AG09319 (cell line): ENCODE measurements at places on chromosomes 16 and 17.

- DNase-seq, result no peak
These were observed 40.6 kb downstream of the STH start for GRCh38 chr17:46039592-46040186.

- no peak for DNase-seq
These were observed 385.0 kb downstream of the CDH11 start for GRCh38 chr16:64736857-64737256.

DNA sequence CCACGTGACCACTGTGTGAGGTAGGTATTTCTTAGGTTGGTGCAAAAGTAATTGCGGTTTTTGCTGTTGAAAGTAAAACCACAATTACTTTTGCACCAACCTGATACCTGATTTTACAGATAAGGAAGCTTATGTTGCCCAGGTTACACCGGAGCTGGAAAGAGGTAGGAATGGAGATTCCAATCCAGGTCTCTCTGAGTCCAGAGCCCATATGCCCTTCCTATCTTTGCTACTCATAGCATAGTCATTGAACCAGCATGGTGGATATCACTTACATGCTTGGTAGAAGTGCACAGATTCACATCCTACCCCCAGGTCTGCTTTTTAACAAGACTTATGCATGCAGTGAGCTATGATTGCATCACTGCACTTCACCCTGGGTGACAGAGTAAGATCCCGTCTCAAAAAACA, 61.8 kb downstream of the ARSG start:
- no peak for DNase-seq

DNA sequence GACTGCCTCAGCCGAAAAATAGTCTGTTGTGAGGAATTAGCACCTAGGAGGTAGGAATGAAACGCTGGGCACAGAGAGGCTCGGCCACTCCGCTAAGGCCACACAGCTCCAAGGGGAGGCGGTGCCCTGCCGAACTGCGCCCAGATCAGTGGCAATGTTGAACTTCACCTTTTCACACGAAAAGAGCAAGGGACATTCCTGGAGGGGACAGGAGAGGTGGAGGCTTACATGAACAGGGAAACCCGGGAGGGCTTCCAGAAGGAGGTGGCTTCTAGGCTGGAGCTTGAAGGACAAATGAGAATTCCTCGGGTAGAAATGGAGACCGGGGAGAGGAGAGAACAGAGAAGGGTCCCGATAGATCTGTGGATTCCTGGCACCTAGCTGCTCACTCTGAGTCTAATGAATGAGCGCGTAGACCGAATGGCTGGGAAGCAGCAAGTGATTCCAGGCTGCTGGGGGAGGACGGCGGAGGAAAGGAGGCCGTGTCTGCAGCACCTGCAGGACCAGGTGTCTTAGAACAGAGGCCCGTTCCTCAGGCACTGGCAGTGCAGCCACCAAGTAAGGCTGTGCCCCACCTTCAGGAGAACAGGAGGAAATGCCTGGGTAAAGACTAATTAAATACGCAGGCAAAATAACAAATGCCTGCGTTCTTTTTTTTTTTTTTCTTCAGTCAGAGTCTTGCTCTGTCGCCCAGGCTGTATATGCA, 722 bp upstream of the SLC38A10 start:
- no peak for DNase-seq

- no peak for DNase-seq
These were observed 45.0 kb upstream of the CLEC19A start for GRCh38 chr16:19240494-19240893.

GRCh38 chr16:62966626-62967025, 930.4 kb upstream of the CDH8 start:
- DNase-seq, result no peak

GRCh38 chr17:55518510-55518909, 7.3 kb upstream of the SMIM36 start:
- no peak for DNase-seq

DNA sequence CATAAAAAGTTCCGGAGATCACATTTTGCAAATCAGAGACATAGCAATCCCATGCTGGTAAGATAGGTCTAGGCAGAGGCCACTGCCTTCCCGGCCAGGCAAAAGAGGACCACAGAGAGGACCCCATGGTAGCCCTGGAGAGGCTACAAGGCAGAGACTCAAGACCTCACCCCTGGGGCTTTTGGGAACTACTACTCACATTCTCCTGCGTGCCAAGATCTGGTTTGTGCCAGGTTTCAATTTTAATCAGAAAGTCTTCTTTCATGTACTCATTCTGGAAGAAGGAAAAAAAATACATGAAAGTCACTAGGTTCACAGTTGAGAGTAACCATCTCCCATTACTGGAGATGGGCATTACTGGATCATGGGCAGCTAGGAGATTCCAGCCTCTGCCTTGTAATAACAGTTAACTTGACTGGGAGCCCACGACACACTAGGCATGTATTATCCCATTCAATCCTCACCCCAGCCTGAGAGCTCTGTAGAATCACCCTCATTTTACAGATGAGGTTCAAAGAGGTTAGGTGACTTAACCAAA, 21.2 kb downstream of the PITPNA start:
- DNase-seq, result no peak

- no peak for DNase-seq
These were observed 16.2 kb downstream of the RDM1 start for GRCh38 chr17:35914354-35914753.

GRCh38 chr16:76106647-76107046, 170.6 kb upstream of the CNTNAP4 start:
- no peak for DNase-seq

DNA sequence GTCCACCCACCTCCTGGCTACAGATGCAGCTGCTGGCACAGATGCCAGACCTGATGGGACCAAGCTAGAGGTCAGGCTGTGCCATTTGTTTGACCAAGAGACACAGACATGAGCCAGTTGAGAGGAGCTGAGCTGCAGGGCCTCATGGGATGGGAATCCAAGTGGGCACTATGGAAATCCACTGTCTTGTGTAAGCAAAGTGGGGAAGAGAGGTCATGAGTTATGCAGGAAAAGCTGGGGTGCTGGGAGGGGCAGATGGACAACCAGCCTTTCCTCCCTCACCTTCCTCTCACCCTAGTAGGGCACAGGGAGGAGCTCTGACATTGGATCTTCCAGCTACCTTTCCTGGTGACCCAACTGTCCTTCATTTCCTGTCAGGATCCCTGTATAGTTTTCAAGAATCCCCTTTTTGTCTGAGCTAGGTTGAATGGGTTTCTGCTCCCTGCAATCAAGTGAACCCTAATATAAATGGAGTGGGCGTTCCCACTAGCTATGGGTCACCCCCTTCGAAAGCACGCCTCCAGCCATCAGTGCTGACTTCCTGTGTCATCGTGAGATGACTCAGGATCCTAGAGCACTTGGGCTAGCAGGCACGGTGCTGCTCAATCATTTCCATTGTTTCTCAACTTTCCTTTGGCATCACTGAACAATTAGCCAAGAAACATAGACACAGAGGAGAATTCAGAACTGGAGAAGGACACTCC, 13.6 kb downstream of the ATPAF2 start:
- no peak for DNase-seq

- no peak for DNase-seq
These were observed 15.2 kb upstream of the DBNDD1 start for GRCh38 chr16:90034504-90034903.

DNA sequence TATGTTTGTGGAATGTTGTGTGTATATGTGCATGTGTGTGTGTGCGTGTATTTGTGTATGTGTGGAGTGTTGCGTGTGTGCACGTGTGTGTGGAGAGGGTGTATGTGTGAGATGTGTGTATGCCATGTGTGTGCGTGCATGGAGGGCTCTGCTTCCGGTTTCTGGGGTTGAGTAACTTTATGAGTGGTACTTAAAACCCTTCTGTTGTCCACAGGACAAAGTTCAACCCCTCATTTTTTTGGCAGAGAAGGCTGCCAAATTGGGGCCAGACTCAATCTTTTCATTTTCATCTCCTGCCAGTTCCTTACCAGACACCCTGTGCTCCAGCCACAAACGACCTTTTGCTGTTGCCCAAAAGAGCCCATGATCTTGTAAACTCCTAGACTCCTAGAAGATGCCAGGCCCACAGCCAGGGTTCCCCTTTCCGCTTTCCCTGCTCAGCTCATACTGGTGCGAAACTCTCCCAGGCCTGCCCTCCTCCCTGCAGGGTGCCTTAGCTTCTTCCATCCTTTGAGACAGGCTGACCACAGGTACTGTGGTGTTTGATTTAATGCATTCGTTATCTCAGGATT, 100.2 kb downstream of the CMIP start:
- no peak for DNase-seq

- no peak for DNase-seq
These were observed 38.1 kb downstream of the MRPS23 start for GRCh38 chr17:57811638-57812280.

DNA sequence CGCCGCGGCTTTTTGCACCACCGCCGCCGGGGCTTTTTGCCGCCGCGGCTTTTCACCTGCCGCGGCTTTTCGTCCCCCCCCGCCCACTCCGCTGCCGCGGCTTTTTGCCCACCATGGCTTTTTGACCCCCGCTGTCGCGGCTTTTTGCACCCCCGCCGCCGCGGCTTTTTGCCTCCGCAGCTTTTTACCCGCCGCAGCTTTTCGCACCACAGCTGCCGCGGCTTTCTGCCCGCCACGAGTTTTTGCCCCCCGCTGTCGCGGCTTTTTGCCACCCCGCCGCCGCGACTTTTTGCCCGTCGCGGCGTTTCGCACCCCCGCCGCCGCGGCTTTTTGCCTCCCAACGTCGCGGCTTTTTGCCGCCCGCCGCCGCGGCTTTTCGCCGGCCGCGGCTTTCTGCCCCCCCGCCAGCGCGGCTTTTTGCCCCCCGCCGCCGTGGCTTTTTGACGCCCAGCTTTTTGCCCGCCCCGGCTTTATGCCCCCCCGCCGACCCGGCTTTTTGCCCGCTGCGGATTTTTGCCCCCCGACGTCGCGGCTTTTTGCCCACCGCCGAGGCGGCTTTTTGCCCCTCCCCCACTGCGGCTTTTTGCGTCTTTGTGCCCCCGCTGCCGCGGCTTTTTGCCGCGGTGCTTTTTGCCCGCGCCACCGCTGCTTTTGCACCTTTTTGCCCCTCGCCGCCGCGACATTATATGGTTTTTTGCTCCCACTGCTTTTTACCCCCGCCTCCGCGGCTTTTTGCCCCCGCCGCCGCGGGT, 1343.6 kb downstream of the TP53TG3F start:
- DNase-seq, result no peak

GRCh38 chr17:38454532-38454931, 26.3 kb downstream of the ARHGAP23 start:
- DNase-seq, result peak; percentile 59

- no peak for DNase-seq
These were observed 130.3 kb downstream of the CCDC144A start for GRCh38 chr17:16820161-16820877.

- no peak for DNase-seq
These were observed 27.8 kb downstream of the MARCHF10 start for GRCh38 chr17:62780269-62780668.

DNA sequence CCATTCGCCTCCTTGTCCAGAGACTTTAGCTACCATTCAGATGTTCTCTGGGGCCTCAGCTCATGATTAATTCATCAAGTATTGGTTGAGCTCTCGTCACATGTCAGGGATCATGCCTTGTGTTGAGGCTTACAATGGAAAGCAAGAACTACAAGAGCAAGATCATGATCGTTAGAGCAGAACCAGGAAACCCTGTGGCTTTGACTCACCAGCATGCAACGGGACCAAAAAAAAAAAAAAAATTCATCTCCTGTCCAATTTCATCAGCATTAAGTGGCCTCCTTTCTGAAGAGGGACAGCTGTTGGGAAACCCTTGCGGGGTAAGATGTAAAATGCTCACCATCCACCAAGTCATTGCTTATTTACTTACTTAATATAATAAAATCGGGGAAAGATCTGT, 12.1 kb upstream of the USP10 start:
- peak; percentile 73 for DNase-seq
